ENCODE measurements at places on chromosomes 5 and 9.

DNA sequence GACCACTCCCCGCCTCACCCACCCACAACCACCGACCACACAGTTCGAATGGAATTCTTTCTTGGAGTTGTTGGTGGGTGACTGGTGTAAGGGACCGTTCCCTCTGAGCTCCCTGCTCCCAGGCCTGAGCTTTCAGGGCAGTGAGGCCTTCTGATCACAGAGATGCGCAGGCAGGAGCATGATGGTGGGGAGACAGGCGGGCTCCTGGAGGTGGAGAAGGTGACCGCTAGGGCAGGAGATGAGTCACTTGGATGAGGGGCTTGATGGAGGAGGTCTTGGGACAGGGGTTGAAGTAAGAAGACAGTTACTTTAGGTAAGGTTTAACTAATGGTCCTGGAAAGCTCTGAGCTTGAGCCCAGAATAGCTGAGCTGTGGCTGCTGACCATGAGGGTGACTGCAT is 88.5 kb downstream of the HSPA4 start:
- no peak for DNase-seq

- no peak for DNase-seq
These were observed 25.4 kb downstream of the EPB41L4B start for GRCh38 chr9:109295221-109296130.

- no peak for DNase-seq
These were observed 63.2 kb upstream of the ZSWIM6 start for GRCh38 chr5:61268871-61269270.

GRCh38 chr9:32701321-32702022 is 66.0 kb upstream of the TAF1L start:
- DNase-seq, result no peak

DNA sequence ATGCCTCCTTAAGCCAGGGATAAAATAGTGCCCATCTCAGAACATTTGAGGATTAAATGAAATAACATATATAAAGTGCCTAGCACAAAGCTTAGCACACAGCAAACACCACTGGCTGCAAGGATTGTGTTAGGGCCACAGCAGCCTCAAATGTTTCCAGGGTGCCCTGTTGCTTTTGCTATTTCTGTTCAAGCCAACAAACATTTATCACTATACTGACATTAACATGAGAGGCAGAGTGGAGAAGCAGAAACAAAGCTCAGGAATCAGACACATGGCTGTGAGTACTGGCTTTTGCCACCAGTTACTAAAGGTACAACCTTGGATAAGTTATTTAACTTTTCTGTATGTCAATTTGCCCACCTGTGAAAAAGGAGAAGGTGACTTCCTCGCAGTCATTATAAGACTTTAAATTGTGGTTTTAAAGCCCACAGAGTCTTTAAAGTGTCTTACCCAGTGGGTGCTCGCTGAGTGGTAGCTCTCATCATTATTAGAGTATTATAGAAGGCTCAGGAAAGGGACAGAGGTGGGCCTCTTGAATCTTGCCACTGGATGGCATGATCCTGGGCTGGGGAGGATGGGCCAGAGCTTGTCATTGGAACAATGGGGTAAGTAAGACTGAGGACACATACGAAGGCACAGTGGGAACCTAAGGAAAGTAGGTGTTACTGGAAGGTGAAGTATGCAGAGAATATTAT is 98.2 kb downstream of the MARCHF3 start:
- no peak for DNase-seq

DNA sequence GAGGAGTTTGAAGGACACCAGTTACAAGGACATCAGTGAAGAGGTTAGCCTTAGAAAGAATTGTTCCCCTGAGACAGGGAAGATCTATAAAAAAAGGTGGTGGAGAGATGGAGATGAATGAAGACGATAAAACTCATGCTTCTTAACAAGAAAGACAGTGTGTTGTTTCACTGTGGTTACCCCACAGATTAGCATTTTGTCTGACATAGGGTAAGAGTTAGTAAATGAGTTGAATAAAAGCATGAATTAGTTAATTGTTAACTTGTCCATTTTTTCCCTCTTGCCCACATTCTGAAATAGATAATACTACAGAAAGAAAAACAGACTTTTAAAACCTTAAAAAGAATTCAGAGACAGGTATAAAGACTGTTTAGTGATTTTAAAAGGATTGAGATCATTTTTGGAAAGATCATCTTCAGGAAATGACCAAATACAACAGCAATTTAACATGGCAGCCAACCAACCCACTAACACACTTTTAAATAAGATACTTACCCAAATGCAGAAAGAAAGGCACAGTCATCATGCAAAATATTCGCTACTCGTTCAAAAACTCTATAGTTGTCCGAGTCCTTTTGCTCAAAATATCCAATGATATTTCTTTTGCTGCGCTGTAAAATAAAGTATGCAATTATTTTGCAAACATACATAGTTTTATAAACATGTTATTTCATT is 78.5 kb downstream of the ERP44 start:
- no peak for DNase-seq

GRCh38 chr5:53425687-53426511 is 54.5 kb upstream of the FST start:
- no peak for DNase-seq

DNA sequence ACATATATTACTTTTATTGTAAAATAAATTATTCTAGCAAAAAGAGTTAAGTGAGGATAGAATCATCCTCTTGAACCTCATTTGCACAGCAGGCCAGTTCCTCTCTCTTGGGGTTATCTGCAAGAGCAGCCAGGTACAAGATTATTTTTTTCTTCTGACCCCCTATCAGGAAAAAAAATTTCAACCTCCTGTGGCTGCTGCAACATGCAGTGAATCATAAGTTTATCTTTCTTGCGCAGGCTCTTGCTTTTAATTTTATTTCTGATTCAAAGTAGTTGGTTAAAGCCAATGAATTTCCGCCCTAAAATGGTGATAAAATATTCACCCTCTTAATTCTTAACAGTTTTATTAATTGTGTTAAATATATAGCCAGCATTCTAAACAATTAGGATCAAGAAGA is 69.7 kb upstream of the PPP3R2 start:
- DNase-seq, result no peak

- DNase-seq, result no peak
These were observed 84.3 kb downstream of the MED27 start for GRCh38 chr9:131995382-131995781.

- DNase-seq, result peak; percentile 42
These were observed 25.7 kb downstream of the WWC1 start for GRCh38 chr5:168317096-168317520.
